Nephron progenitor cell (in vitro differentiated cells): ENCODE measurements at places on chromosomes 12 and 14.

GRCh38 chr12:72368298-72368697, 96.1 kb downstream of the TRHDE start:
- no peak for DNase-seq

GRCh38 chr12:109739747-109740693, 26.4 kb downstream of the FAM222A start:
- DNase-seq = peak; percentile 32

- no peak for DNase-seq
These were observed 31.7 kb downstream of the ETV6 start for GRCh38 chr12:11681207-11681606.

DNA sequence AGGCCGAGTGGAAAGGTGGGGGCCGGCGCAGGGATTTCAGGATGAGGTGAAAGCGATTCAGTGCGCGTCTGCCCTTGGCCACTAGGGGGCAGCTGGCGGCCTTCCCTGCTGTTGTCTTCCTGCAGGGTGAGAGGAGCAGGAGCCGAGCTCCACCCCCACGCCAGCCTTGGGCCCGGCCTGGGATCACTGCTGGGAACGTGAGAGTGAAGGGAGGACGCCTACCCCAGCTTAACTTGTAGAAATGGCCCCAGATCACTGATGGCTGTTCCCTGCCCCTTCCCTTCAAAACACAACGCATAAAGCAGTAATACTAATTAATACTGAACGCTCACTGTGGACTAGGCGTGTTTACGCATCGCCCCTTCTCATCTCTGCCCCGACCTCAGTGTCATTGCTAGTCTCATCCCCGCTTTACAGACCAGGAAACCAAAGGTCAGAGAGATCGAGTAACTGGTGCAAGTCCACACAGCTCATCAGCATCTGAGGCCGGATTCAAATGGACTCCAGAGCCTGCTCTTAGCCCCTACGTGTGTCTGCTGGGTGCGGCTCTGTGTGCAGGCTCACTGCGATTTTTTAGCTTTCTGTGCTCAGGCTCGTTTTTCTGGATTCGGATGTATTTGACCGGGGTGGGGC, 24.3 kb downstream of the MVK start:
- peak; percentile 93 for DNase-seq

DNA sequence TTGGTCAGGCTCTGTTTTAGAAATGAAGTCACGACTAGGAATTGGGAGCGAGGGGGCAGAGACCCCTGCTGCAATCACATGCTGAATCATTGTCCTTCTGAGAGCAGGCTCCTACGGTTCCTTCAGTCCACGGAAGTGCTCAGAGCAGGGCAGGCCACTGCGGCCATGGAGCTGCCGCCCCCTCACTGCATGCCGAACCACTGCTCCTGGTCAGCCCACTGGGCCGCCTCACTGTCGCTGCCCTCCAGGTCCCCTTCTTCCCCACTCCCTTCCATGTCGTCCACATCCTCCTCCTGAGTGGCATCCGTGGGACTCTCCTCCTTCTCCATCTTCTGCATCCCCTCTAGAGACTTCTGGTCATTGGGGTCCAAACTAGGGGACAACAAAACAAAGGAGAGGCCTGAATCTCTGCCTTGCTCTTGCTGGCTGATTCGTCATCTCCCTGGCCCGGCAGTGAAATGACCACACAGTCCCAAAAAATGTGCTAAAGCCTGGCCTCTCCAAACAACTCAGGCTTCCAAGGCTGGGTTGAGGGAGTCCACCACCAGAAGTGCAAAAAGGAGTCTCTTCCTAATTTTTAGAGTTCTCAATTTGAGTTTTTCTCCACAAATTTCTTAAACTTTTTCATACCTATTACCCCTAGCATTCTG, 29.4 kb downstream of the ANAPC7 start:
- DNase-seq = no peak

DNA sequence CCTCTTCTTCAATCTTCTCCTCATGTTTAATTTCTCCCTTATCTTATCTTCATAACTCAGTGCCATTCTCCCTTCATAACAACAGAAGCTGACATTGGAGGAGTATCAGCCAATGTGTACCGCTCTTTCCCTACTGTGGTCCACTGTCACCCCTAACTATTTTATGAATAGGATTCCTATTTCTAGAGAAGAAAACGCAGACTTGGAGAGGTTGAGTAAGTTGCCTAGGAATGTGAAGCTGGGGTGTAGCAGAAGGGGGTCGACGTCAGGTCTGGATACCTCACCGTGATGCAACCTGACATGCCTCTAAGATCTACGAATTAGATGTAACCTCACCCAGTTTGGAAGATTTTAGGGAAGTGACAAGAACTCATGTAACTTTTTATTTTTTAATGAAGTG, 17.1 kb downstream of the LMO3 start:
- DNase-seq = no peak

- DNase-seq = no peak
These were observed 15.7 kb downstream of the RTL1 start for GRCh38 chr14:100887728-100888335.

- no peak for DNase-seq
These were observed 402.2 kb downstream of the AEBP2 start for GRCh38 chr12:19841451-19841850.

DNA sequence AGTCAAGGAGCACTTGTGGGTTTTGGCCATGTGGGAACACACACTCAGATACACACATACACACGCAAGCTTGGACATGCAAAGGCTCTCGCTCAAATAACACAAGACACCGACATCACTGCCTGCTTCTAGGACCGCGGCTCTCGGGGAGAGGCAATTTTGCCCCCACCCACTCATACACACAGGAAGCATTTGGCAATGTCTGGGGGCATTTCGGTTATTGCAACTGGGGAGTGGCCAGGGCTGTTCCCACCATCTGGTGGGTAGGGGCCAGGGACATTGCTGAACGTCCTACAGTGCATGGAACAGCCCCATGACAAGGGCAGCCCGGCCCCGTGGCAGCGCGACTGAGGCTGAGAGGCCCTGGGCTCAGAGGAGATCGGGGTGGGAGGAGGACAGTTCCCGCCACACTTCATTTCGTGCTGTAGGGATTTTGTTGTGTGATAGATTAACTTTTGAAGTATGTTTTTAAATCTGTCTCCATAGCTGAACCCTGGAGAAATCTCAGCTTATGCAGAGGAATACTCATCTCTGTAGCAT, 35.6 kb downstream of the RIMBP2 start:
- DNase-seq = no peak

DNA sequence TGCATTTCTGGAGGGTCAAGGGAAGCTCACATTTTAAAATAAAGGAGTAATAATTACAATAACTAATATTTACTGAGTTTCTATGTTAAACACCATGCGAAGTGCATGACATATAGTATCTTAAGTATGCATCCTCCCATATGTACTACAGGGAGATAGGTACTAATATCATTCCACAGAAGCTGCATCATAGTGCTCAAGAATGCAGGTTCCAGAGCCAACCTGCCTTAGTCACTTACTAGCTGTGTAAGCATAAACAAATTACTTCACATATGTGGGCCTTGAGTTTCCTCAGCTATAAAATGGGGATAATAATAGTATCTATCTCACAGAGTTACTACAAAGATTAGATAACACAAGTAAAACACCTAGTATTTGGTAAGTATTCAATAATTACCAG, 18.3 kb downstream of the ARMH4 start:
- DNase-seq = no peak

DNA sequence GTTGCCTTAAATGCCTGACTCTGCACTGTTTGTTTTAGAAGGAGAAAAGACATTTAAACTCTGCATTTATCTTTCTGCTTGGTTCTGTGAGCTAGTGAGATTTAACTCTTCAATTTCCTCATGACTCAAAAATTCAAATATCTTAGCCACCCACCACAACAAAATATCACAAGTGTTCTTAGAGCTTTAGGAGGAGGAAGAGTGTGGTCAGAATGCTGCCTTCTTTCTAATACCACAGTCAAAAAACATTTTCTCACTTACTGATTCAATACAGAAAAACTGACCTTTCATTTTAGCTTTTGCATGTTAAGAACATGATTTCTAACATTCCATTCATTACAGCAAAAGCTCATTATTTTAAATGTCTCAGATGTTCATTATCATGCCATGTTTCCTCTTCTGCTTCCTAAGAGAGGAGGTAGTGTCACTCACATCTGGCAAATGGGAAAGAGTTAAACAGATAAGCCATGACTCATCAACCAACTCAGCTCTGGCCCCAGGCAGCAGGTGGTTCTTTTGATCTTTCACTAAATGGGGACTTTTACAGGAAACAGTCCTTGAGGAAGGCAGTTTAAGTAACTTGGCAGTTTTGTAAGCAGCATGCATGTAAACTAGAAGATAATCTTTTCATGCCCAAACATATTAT, 56.4 kb upstream of the RNU6-8 start:
- DNase-seq = no peak

DNA sequence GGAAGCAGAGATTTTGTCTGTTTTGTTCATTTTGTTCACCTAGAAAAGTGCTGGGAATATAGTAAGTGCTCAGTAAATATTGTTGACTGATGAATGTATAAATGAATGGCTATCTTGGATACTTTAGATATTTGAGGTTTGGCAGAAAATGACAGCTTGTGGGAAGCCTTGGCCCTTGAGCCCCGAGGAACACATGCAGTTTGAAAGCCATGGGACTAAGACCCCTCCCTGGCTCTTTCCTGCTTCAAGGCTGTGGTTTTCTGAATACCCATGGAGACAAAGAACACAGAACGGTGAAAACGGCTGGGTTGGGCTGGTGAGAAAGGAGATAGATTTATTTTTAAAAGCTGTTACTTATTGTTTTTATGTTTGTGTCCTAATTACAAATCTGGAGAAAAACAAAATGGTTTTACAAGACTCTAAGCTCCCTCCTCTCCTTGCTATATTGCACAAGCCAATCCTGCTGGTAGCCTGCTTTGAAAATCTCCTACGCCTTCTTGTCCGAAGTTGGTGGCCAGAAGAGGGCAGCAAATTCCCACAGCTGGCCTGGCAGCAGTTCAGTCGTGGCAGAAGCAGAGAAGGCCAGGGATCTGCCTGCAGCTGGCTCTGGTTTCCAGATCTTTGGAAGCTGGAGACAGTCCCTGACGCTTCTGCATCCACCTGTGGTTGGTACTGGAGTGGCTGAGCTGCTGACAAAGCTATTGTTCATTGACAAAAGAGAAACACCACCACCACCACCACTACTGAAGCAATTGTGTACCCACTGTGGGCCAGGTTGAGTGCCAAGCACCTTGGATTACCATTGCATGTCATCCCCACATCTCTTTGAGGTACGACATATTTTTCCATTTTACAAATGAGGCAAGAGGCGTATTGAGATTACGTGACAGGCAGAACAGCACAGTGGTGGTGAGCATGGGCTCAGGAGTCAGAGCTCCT, 5.2 kb upstream of the KRT85 start:
- peak; percentile 82 for DNase-seq

- DNase-seq = peak; percentile 18
These were observed 12.6 kb upstream of the FAM222A start for GRCh38 chr12:109701064-109701463.

DNA sequence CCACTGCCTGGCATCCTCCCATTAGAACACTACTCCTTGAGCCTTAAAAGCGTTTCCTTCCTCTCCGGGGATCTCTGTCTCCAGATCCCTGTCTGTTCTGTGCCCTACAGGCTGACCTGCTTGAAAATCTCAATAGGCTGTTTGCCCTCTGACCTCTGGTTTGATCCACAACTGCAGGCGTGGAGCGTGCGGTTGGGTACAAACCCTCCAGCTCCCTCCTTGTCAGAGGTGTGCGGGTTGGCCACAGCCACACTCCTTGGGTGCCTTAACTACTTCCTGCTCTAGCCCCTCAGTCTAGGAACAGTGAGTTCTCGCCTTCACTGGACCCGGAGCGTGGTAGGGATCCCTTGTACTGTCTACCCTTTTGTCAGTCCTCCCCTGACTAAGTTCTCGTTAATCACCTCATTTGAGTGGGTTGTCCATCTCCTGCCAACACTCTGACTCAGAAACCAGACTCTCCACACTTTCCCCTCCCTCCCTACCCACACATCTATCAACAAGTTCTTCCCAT, 33.1 kb downstream of the CMKLR1 start:
- DNase-seq = no peak

DNA sequence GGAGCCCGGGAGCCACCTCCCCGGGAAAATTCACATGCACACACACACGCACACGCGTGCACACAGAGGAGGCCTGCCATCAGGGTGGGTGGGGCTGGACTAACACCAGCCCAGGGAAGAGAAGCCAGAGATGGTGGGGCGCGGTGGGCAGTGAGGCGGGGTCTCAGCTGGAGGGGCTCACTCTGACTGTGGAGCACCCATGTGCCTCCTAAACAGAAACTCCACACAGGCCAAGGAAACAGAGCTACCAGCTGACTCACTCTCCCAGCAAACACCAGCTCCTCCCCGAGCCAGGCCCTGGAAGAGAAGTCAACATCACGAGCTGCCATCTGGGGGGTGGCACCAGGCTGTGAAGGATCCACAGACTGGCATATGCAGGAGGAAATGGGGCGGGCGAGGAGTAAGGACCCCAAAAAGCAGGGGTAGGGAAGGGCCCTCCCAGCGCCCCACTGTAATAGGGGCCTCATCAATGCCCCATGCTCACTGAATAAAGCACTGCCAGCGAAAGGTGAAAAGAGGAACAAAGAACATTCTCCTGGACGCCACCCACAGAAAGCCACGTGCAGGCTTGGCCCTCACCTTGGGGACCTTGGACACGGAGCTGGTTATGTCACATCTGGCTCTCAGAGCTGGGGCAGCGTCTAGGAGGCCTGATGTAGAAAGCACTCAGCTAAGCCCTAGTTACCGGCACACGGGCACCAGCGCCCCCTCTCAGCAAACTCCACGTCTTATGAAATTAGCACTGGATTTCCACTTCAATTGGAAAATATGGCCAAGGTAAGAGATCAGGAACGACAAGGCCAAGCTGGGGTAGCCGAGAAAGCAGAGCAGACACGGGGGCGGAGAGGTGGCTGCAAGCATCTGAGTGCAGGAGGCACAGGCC, 8.4 kb upstream of the INF2 start:
- no peak for DNase-seq

GRCh38 chr12:26252946-26253345, 57.6 kb downstream of the SSPN start:
- DNase-seq = no peak

GRCh38 chr12:41530441-41530840, 342.3 kb downstream of the PDZRN4 start:
- no peak for DNase-seq

- DNase-seq = no peak
These were observed 11.1 kb downstream of the CD69 start for GRCh38 chr12:9749640-9750039.

DNA sequence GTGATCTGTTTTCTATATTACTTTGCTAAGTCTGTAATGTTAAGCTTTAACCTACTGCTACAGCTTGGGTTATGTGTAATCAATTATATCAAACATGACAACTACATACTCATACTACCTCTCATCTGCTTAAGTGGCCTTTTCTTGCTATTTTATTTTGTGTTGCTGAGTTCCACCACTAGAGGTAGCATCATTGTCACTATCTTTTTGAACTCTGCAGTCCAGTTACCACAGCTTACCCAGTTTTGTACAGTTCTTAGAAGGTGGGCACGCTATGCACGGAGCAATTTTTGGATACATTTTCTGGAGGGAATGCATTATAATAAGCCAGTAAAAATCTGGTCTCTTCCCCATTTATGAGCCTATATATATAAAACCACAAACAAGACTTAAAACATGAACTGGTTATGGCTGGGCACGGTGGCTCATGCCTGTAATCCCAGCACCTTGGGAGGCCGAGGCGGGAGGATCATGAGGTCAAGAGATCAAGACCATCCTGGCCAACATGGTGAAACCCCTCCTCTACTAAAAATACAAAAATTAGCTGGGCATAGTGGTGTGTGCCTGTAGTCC, 48.5 kb downstream of the SAV1 start:
- DNase-seq = no peak
